Activated T-cell treated with anti-CD3 and anti-CD28 coated beads, Interleukin-2, amount 50 U/mL, for 24 hours (primary cell): ENCODE measurements at places on chromosomes 5 and 9.

DNA sequence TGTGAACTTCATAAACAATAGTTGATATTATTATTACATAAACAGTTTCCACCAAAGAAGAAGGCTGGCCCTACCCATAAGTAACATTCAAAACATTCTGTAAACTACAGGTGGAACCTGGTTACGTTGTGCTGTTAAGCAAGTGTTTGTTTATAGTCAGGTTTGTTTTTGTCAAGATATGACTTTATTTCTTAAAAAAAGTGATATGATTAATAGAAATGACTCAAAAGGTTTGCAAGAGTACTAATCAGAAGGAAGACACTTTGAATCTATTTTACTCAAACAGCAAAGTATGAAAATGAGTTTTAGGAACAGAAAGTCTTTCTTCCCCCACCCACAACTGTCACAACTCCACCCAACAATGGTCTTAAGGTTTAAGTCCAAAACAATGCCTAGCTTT lies 220.8 kb downstream of the PLK2 start:
- DNase-seq = no peak

DNA sequence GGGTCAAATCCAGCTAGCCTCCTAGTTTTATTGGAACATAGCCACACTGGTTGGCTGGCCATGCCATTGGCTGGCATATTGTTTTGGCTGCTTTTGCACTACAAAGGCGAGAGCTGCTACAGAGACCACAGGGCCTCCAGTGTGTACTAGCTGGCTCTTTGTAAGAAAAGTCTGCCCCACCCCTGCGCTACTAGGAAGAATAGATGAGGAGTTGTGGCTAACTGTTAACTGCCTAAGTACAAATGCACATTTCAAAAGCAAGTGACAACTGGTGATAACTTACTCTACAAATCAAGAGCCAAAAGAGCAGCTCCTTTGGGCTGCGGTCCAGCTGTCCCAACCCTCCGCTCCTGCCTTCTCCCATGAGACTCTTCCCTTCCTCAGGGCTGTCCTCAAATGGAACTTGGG lies 63.9 kb downstream of the SERINC5 start:
- DNase-seq = no peak

DNA sequence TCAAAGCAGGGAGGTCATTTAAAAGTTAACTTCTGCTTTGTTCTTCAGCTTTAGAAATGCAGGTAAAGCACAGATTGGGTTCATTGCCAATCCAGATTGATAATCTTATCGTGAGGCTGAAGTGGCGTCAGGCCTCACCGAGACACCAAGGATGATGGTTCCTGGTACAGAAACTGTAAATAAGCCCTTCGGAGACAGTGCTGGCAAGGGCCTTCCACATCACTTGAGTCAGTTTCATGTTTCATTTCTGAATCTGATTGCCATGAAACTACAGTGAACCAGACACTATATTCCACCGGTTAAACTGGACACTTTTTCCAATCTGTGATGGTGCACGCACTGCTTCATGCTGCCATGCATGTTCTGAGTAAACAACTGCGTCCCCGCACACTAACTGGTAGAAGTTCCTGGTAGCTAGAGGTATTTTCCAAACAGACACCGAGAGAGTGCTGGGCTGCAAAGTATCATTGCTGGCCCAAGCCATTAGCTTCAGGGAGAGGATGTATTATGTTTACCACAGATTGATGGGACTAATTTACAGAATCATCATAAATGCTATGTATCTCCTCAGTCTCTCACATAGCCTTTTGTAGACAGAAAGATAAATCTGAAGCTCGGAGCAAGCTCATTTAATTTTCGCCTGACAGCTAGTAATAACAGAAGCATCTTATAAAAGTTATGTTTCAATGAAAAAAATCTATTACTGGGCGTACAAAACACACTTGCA lies 336.1 kb downstream of the GLIS3 start:
- no peak for DNase-seq

DNA sequence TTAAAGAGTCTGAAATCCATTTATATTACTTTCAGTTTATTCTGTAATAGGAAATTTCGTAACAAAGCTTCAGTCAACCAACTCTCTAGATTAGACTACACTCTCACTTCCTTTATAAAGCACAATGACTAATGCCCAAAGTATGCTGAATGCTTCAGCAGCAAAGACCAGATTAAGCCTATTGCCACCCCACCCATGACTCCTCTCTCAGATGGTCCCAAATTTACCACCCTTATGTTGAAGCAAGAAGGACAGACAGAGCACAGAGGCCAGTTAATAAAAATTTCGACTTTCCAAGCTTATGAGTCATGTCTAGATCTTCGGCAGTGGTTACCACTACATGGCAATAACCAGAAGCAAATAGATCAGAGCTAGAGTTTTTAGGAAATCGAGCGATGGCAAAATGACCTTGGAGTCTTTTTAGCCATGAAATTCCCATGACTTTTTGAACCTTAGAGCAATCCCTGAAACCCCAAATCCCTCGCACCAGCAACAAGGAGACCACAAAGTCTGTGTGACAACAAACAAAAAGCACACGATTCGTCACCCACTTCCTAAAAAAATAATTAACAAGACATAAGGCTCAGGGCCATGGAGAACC lies 287.8 kb upstream of the RASA1 start:
- no peak for DNase-seq

GRCh38 chr5:77841616-77842015 lies 65.5 kb upstream of the TBCA start:
- DNase-seq = no peak

DNA sequence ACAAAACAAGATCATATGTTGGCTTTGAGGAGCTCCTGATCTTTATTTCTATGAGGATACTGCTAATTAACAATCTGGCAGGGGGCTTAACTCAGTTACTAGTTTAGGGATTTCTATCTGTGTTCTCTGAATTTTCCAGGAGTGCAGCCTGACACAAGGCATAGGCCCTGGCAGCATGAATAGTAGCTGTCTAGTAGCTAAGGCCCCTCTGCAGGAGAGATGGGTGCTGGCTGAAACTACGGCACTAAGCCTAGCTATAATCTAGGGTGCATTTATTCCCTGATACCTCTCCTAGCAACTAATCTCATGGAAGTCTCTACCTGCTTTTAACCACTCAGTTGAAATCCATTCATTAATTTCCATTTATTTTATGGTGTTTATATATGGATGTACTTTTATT lies 268.2 kb downstream of the TMEM232 start:
- DNase-seq = no peak
